HAP-1 (cell line): ENCODE measurements at places on chromosomes 1 and 21.

- DNase-seq = no peak
Measured at GRCh38 chr1:24596401-24596880, 40.6 kb downstream of the NCMAP start.

GRCh38 chr1:244836135-244836521 is 670 bp downstream of the COX20 start:
- DNase-seq = peak; percentile 51

GRCh38 chr1:30172757-30173156 is 550.6 kb downstream of the MATN1 start:
- DNase-seq = no peak

GRCh38 chr1:234517110-234517802 is 38.3 kb upstream of the TARBP1 start:
- DNase-seq = no peak
